ENCODE measurements at places on chromosomes 12 and 14.

DNA sequence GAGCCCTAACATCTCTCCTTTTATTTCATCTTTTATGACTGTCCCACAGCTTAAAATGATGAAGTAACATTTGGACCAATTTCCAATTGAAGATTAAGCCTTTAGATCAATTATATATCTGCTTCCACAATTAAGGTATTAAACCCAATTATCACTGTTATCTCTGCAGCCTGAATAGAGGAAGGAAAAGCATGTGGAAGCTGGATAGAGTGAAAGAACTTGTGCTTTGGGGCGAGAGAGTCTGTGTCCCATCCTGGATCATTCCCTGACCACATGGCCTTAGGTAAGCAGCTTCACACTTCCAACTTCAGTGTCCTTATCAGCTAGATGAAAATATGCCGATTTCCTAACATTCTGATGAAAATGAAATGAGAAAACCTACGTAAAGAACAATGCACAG lies 61.4 kb upstream of the TSPAN8 start:
- DNase-seq: no peak

DNA sequence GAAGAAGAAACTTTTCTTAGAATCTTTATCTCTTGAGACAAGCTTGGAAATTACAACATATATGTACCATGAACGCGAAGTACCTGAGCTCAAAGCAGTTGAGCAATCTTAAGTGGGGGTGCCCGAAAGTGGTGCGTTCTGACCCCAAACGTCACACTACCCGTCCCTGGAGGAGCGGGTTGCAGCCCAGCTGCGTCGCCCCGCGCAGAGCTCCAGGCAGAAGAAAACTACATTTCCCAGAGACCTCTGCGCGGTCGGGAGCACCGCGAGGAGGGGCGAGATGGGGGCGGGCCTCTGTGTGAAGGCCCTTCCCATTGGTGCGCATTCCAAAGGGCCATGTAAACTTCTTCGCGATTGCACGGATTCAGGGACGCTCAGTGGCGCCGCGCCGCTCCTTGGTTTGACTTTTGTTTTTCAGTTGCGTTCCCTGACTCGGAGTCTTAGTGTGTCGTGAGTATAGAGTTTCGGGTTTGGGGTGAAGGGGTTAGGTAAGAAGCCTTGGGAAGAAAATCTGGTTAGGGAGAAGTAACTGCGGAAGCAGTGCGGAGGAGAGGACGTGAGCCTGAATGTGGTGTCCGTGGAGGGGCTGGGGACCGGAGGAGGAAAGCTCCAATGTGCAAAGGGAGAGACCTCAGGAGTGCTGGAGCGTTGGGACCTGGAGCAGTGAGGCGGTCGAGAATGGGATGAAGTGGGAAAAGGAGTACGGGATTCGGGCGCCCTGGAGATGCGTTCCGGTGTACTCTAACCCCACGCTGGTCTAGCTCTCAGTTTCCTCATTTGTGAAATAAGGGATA lies at the start of gene CCDC77:
Gene CCDC77 (plus strand): TSS at position 410 of the 794 bp plus-strand sequence. CDS start 7,740 bp downstream, outside the sequence.
- peak; percentile 88 for DNase-seq

GRCh38 chr14:59101476-59101875 lies 87.0 kb upstream of the DAAM1 start:
- DNase-seq: no peak

DNA sequence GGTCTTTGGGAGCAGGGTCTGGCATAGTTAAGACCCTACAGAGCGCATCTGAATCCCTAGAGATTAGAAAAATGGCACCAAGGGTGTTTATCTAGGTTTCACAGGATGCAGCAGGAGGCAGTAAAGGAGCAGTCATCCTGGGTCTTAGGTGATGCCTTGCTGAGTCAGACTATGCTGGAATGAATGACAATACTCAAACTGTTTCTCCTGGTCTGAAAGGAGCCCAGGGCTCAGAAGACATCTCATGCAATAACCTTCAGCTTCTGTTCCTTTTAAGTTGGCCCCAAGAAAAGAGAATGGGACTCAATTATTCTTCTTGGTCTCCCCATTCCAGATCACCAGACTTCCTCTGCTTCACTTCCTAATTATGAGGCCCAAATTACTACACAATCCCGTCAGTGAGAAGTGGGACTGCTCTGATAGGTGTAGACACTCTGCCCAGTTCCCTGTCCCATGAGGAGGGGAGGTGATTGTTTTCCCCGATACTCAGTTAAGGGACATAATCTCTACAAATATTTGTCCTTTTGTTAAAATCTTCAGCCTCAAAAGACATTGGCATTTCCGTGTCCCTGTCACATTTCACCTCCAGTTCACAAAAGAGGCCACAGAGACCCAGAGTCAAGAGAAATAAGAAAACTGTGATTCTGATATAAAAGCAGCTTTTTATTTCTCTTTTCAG lies 14.8 kb upstream of the APOF start:
- DNase-seq: peak; percentile 19

DNA sequence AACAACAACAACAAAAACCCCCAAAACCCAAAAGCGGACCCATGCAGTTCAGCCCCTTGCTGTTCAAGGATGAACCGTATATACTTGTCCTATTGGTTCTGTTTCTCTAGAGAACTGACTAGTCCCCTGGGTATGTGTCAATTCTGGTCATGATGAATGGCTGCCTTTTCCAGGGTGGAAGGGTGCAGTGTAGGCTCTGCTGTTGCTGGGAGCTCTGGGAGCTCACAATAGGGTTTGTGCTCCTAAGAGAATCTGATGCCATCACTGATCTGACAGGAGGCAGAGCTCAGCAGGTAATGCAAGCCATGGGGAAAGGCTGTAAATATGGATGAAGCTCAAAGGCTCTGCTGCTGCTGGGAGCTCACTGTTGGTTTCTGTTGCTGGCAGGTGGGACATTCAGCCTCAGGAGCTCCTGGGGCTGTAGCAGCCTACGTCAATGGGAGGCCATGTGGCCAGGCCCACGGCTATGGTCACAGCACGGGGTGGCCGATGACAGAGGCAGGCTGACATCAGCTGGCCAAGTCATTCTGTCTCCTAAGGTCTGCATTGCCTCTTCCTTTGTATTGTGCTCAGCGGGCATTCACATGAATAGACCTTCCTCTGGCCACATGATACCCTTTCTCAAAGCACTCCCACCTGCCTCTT lies 37.9 kb downstream of the DLK1 start:
- DNase-seq: no peak

GRCh38 chr14:90136904-90137303 lies 75.1 kb downstream of the KCNK13 start:
- no peak for DNase-seq

DNA sequence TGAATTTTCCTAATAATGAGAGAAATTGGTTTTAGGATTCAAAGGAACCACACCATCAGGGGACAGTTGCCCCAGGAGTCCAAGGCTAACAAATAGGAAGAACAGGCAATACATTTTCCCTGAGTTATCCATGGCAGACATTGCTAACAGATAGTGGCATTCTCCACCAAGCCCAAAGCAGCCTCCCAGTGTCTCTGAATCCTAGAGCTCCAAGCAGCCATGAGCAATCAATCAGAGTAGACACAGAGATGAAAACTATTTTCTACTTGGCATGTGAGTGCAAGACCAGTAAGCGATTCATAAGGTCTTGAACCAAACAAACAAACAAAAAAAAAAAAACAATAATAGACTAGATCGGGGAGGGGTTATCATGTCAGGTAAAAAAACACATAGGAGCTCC lies 515.7 kb downstream of the MED13L start:
- no peak for DNase-seq

DNA sequence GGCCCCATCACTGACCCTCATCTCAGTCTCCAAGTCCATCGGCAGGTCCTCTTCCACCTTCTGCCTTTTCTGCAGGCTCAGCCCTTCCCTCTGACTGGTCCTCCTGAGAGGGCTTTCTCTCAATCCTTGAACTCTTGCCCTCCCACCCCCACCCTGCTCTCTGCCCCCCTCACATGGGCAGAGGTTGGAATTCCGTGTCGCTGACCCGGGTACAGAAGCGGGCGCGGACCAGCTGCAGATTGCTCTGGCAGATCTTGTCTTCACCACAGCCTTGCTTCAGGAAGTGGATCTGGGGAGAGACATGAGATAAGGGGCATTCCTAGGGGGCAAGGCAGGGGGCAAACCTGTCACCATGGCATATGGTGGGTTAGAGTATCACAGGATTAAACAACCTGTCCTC lies 12.4 kb downstream of the ITGA7 start:
- no peak for DNase-seq

GRCh38 chr14:81819344-81819743 lies 285.7 kb upstream of the SEL1L start:
- no peak for DNase-seq

GRCh38 chr12:29396774-29397173 lies 15.8 kb upstream of the ERGIC2 start:
- no peak for DNase-seq

- no peak for DNase-seq
Observed at GRCh38 chr14:79136071-79137044, 966.2 kb downstream of the NRXN3 start.

- DNase-seq: no peak
Observed at GRCh38 chr12:43337571-43338444, 214.2 kb downstream of the ADAMTS20 start.

DNA sequence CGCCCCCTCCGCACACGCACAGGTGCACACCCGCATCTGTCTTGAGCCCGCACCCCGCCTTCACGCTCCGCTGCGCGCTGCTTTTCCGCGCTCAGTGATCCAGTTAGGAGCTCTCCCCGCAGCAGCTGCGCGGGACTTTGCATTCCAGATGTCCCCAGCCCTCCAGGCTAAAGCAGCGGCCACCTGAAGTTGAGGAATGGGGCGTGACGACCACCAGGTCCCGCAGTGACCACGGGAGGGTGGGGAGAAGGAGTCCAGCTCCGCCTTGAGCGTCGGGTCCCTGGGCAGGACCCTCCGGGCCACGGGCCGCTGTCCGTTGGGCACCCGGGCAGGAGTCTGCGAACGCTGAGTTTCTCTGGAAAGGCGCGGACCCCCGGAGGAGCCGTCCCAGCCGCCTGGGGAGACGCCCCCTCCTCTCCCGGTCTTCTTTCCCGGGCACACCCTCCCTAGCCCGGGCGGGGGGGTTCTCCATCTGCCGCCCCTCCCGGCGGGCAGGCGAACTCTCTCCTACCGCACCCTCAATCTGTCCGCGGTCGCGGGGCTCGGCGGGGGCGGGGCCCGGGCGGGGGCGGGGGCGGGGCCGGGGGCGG lies 334 bp upstream of the TMEM132C start:
- DNase-seq: no peak

DNA sequence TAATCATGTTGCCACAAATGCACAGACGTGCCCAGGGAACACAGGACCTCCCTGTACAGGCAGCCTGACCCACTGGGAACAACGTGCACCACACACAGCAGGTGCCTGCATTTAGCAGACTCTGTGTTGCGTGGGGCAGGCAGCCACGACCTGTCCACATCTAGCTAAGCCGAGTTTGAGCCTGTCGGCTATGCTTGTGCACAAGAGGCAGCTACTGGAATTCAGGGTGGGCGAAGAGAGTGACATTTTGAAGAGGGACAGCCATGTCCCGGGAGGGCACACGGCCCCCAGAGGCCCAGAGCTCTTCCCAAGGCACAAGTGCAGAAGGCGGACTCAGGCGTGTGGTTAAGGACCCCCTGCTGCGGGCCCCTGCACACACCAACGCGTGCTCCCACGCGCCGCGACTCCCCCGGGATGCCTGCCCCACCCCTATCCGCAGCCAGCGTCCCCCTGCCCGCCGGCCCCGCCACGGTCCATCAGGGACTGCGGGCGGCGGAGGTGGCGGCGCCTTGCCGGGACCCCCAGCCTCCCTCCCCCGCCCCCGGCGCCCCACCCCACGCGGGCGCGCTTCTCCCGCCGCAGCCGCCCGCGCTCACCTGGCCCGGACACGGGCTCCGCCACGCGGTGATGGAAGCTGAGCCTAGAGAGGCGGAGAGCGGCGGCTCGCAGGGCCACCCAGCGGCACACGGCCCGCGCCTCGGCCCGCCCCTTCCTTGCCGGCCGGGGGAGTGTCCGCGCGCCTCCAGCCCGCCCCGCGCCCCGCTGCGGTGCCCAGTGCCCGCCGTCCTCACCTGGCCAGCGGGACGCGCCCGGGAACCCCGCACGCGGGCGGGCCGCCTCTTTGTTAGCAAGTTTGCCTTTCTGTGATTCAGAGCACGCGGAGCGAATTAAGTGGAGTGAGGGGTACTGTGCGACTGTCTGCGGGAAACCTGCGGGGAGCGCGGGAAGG lies 125.3 kb upstream of the PRMT8 start:
- DNase-seq: no peak

DNA sequence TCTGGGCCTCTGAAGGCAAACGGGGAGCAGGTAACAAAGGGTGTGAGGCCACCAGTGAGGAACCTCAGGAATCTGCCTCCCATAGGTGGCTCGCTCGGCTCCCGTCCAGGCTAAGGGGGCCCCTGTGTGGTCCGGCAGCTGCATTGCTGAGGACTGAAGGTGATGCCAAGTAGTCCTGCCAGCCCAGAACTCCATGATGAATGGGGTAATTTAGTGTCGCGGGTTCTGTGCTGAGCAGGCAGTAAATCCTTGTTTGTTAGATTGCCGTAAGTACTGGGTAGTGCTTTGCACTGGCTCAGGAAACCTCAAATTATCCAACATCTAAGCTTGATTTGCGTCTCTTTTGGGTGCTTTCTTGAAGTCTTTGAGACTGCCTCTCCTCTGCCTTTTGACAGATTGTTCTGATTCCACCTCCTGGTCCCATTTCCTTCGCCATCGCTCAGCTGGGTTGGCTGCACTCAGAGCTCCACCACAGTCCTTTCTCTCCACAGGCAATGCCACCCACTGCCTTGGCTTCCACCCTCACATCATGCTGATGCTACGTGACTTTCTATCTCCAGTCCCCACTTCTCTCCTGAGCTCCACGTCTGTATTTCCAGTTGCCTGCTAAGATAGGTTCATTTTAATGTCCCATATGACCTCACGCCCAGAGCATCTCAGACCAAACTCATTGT lies 392.0 kb downstream of the FUT8 start:
- no peak for DNase-seq

- peak; percentile 72 for DNase-seq
Observed at GRCh38 chr14:71651228-71651627, 281.0 kb upstream of the RGS6 start.

DNA sequence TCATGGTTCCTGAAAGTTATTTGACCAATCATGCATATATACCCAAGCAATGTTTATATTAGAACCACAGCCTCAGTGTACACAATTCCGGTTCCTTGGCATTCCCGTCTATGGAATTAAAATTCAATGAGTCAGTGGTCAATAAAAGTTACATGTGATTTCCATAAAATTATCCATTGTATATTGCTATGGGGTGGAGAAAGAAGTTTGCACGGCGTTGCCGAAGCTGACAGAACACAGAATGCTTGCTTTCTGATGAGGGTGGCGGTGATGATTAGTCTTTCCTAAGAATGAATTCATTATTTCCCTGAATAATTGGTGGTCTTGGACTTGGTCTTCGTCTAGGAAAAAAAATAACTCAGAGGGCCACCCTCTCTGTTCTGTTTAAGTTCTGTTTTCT lies 214.1 kb downstream of the ANO2 start:
- no peak for DNase-seq

GRCh38 chr12:52584156-52584682 lies 10.6 kb upstream of the KRT74 start:
- no peak for DNase-seq

GRCh38 chr14:25944020-25944419 lies 653.8 kb downstream of the NOVA1 start:
- DNase-seq: no peak

Data from RPMI7951 (cell line).